ENCODE measurements at places on chromosomes 7 and 10.

GRCh38 chr7:118525020-118525419, 300.5 kb downstream of the ANKRD7 start:
- no peak for DNase-seq

GRCh38 chr7:77473229-77474005, 57.3 kb upstream of the GSAP start:
- DNase-seq, result no peak

DNA sequence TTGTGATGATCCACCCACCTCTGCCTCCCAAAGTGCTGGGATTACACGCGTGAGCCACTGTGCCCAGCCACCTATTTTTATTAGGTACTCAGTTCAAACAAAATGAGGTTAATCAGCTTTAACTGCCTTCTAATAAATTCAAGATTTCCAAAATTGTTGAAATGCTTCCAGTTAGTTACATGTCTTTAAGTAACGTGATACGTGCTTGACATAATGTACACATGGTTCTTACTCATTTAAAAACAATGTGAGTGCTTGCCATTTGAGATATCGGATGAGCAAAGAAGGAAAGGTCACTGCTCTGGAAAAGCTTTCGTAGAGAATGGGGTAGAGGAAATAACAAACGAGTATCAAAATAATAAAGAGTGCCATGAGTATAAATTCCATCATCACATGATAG, 83.6 kb downstream of the KMT2E start:
- no peak for DNase-seq

- no peak for DNase-seq
Observed at GRCh38 chr7:25789701-25790640, 362.0 kb upstream of the NFE2L3 start.

DNA sequence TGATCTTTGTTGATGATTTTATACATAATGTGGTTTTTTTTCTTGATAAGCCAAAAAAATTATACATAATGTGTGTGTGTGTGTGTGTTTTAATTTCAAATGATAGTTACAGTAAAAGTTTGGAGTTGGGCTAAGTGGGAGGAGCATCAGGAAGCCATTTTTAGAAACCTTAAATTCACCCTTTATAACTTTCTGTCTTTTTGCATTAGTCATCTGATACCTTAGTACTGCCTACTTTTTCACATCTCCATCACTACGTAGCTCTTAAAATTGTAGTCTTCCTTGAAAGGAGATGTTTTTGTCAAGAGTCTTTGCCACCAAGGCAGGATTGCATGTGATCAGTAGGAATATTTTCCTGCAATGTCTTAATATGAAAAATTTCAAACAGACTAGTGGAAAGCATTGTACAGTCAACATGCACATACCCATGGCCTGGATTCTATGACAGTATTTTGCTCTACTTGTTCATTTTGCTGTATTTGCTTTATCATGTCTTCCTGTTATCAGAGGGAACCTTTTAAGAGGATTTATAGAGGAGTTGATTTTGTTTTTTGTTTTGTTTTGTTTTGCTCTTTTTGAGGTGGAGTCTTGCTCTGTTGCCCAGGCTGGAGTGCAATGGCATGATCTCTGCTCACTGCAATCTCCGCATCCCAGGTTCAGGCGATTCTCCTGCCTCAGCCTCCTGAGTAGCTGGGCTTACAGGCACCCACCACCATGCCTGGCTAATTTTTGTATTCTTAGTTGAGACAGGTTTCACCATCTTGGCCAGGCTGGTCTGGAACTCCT, 67.3 kb downstream of the DAGLB start:
- no peak for DNase-seq

- DNase-seq, result no peak
Observed at GRCh38 chr7:74535951-74536356, 82.2 kb downstream of the GTF2IRD1 start.

- no peak for DNase-seq
Observed at GRCh38 chr10:11189582-11190376, 172.1 kb downstream of the CELF2 start.

GRCh38 chr10:33162248-33162575, 172.3 kb downstream of the NRP1 start:
- DNase-seq, result no peak

DNA sequence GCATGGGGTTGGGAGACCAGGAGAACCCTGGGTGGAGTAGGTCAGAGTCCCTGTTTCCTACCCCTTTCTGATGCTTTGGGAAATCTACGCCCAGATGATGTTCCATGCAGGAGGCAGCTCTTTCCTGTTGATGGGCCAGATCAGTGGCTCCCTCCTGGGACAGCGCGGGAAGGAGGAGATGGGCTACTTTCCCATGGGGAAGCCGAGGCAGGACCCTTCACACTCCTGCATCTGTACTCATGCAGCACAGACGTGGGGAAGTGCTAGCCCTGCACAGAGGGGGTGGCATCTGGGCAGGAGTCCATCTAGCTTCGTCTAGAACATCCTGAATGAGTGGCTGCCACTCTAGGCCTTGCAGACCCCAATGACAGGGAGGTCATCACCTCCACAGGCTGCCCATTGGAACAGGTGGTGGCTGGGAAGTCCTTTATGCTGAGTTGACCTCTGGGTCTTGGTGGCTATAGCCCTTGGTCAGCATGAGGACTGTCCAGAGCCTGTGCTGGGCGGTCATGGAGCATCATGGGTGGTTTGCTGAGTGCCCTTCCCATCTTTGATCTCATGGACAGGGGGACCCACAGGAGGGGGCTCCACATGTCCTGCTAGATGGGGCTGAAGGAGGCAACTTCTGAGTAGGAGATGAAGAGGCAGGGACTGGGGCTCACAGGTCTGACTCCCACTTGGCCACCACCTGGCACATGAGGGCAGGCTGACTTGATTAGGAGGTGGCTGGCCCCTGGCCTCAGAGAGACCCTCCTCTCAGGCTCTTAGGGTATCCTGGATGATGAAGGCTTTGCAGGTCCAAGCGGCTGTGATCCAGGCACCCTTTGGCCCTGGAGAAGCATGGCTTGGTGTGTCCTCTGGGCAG, 24.6 kb downstream of the RAMP3 start:
- no peak for DNase-seq

DNA sequence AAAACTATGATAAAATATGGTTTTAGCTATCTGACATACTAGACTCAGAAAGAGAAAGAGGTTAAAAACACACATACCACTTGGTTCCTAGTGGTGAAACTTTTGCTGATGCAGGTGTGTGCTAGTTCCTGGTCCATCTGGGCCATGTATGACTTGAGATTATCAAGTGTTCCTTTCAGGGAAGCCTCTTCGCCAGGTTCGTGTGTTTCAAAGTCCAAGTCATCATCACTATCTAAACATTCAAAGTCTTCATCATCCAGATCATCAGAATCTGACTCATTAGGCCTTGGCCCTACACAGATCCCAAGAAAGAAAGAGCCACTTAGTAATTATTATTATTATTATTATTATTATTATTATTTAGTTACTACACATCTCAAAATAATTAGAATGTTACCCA, 26.4 kb downstream of the NUDT13 start:
- DNase-seq, result no peak

GRCh38 chr10:124476043-124476725, 14.6 kb downstream of the LHPP start:
- DNase-seq, result no peak

GRCh38 chr10:131728286-131729228, 172.3 kb upstream of the PPP2R2D start:
- DNase-seq, result no peak

DNA sequence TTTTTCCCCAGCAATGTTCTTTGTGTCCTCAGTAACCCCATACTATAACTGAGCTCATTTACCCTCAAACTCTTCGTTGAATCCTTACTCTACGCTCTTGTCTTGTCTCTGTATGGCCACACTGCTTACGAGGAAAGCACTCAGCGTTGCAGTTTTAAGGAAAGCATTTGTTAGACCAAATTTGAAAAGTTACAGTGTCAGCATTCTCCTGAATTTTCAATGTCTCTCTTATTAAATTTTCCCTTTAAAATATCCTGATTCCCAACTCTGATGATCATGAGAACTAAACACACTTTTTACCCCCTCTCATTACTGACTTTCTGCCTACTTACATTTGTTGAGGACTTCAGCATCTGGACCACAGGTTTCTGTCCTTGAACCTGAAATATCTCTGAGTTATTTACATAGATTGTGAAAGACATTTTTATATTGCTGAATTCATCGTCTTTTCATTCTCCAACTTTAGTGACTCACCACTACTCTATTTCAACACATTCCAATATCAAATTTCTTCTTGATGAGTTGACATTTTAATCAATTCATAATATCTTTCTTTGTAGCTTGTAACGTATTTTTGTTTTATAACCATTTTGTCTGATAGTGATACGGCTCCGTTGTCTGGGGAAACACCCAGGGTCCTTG, 19.8 kb upstream of the VWDE start:
- DNase-seq, result no peak

- DNase-seq, result peak; percentile 27
Observed at GRCh38 chr7:73606801-73607691, 17.3 kb downstream of the MLXIPL start.

DNA sequence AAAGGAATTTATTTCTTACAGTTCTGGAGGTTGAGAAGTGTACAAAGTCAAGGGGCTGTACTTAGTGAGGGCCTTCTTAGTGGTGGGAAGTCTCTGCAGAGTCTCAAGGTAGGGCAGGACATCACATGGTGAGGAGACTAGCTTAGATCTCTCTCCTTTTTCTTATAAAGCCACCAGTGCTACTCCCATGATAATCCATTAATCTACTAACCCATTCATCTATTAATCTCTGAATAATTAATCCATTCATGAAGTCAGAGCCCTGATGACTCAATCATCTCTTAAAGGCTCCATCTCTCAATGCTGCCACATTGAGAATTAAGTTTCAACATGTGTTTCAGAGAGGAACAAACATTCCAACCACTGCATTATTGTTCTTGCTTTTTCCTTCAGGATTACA, 64.4 kb upstream of the CSTF2T start:
- no peak for DNase-seq

DNA sequence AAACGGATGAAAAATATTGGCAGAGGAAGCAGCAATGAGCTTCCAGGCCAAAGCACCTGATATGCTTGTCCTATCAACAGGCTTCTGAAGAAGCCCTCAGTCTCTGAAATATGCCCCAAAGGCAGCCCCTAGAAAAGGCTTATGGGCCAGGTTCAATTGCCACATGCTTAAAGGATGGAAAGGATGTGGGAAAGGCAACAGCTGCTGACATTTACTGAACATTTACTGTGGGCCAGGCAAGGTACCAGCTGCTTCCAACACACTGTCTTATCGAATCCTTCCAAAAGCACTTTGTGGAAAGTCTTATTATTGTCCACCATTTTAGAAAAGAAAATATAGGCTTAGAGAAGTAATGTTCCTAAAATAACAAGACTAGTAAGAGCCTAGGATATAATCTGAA, 56.5 kb downstream of the DOCK4 start:
- no peak for DNase-seq

GRCh38 chr7:140085447-140085846, 22.7 kb upstream of the PARP12 start:
- no peak for DNase-seq

GRCh38 chr10:34346516-34347100, 468.5 kb downstream of the PARD3 start:
- DNase-seq, result no peak

DNA sequence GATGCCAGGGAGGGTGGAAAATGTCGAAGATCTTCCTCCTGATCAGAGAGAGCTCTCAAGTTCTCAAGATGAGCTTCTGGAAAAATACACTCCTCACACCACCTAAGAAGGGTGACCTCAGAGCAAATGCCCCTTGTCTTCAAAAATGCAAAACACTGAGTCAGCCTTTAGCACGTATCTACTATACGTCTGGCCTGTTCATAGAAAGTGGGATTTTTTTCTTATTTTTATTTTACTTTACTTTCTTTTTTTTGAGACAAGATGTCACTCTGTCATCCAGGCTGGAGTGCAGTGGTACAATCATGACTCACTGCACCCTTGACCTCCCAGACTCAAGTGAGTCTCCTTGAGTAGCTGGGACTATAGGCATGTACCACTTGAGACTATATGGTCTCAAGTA, 57.1 kb downstream of the AFAP1L2 start:
- no peak for DNase-seq

DNA sequence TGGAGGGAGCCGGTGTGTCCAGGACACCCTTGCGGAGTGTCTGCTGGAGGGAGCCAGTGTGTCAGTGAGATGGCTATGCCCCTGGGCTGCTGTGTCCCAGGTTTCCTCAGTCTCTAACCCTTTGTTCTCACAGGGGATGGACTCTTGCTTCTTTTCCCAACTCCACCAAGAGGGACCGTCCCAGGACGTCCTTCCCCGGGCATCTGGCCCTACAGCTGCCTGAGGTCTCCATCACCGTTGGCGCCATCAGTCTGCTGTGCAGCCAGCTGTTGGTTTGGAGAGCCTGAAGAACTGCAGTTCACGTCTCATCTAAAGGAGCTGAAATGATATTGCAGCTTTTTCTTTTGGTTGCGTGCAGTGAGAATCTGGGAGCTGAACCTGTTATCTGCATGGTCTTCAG, 136.2 kb downstream of the VIPR2 start:
- no peak for DNase-seq

GRCh38 chr10:98195120-98195519, 60.7 kb downstream of the R3HCC1L start:
- DNase-seq, result no peak

DNA sequence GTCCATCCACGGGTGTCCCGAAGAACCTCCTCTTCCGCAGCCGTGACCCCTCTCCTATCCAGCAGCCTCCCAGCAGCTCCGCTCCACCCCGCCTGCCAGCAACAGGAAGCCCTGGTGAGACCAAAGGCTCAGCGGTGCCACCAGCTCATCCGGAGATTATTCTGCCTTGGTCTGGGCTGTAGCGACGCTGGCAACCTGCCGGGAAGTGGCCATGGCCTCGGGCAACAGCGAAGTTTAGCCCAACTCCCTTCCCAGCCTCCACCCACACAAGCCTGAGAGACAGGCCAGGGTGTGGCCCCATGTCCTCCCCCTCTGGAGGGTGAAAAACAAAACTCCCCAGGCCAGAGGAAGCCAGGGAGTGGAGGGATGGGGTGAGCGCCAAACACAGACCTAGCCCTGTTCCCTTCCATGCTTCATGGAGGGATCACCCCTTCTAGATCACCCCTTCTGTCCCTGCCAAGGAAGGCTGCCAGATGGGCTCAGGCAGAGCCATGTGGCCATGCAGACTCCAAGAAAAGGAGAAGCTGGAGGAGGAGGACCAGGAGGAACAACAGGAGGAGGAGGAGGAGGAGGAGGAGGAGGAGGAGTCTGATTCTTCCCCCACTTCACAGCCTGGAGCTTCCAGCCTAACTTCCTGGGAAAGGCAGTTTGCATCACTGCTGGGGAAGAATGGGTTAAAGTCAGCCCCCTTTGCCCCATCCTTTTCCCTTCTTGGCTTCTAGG, 918 bp downstream of the CALHM2 start:
- DNase-seq, result peak; percentile 76

DNA sequence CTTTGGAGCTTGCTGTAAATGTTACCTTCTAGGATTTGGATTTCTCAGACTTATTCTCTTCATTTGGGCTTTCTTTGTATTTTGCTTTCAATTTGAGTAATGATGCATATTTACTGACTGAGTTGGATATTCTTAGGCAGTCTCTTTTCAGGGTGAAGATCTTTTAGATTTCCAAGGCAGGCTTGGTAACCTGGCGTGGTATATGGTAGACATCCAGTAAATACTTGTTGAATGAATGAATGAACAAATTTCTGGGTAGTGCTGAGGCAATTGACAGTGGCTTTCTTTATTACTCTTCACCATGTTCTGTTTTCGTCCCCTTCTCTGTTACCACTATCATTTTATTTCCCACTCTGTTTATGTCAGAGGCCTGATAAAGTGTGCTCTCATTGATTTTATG, 27.1 kb downstream of the BBS9 start:
- no peak for DNase-seq

Data from Kasumi-1 (cell line).